ENCODE measurements at places on chromosomes 1 and 21.

DNA sequence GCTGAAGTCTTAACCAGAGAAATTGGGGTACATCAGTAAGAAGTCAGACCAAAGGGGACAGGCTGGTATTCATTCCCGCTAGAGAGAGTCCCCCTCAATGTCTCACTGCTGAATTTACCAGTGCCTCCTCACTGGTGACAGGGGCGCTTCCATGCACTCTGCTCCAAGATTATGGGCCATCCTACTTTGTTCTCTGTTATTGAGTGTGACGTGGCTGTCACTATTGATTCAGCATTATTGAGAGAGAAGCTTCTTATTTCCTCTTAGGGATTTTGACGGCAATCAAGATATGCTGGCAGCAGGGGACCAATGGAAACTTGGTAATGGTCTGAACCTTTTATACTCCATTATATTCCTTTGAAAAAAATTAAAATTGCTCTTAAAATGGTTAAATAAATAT lies 118.6 kb downstream of the SYF2 start:
- DNase-seq: no peak

GRCh38 chr1:167663002-167663772 lies 33.2 kb downstream of the RCSD1 start:
- no peak for DNase-seq

- no peak for DNase-seq
These were observed 1.3 kb upstream of the LYST start for GRCh38 chr1:235867903-235868469.

GRCh38 chr1:40785446-40785845 lies 1.9 kb downstream of the KCNQ4 start:
- DNase-seq: no peak

DNA sequence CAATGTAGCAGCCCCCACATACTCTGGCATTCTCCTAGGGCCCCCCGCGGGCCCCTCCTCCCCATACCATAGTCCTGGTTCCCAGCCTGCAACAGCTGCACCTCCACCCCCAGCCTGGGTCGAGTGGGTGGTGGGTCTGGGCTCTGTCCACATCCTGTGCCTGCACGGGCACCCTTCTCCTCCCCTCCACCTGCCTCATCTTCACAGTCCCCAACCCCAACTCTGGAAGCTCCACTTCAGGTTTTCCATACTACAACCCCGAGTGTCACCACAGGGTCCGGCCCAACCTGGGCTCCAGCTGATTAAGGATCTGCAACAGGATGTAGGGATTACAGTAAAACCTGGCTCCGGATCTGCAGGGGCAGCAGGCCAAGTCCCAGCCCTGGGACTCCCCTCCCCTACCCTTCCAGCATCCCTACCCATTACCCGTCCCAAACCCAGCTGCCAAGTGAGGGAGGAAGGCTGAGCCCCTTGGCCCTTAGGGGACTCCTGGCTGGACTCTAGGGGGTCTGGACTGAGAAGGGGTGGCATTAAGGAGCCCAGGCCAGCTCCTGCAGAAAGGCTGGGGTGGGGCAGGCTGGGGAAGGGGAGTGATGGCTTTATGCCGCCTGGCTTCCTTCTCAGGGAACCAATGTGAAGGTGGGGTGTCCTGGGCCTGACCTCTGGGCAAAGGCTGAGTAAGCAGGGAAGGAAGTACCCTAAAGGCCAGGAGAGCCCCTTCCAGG lies 116.8 kb downstream of the CASZ1 start:
- DNase-seq: no peak

GRCh38 chr1:31796707-31797106 lies 19.1 kb downstream of the SPOCD1 start:
- no peak for DNase-seq

- no peak for DNase-seq
These were observed 45.6 kb upstream of the RGS2 start for GRCh38 chr1:192763243-192763642.

All from stimulated activated CD8-positive, alpha-beta memory T cell treated with anti-CD3 and anti-CD28 coated beads, Interleukin-2, amount 100 ng/mL, for 1 hour (primary cell).